ENCODE measurements at places on chromosomes 13 and 19.

DNA sequence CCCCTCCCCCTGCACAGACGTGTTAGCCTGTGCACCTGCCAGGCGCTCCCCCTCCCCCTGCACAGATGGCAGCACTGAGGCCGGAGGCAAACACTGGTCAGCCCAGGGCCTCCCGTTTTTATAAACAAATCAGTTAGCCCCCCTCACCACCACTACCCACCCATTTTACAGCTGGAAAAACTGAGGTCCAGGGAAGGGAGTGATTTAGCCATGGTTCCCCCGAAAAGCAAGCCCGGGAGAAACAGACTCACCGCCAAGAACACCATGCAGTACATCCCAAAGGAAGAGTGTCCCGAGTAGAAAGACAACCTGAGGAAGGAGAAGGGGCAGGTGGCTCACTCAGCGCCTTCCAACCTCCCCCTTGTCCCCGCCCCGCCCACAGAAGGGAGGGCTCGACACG lies 8.7 kb downstream of the PLPP2 start:
- no peak for DNase-seq

DNA sequence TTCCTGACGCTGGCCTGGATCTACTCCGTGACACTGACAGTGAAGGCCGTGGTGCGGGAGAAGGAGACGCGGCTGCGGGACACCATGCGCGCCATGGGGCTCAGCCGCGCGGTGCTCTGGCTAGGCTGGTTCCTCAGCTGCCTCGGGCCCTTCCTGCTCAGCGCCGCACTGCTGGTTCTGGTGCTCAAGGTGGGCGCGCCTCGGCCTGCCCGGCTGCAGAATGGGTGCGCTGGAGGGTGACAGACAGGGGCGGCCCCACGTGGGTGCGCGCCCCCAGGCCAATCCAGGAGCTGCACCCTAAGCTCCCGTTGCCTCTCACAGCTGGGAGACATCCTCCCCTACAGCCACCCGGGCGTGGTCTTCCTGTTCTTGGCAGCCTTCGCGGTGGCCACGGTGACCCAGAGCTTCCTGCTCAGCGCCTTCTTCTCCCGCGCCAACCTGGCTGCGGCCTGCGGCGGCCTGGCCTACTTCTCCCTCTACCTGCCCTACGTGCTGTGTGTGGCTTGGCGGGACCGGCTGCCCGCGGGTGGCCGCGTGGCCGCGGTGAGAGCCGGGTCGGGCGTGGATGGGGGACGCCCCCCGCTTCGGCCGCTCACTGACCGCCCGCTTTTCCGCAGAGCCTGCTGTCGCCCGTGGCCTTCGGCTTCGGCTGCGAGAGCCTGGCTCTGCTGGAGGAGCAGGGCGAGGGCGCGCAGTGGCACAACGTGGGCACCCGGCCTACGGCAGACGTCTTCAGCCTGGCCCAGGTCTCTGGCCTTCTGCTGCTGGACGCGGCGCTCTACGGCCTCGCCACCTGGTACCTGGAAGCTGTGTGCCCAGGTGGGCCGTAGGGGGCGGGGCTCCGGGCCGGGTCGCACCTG lies 7.2 kb downstream of the ABCA7 start:
- no peak for DNase-seq

DNA sequence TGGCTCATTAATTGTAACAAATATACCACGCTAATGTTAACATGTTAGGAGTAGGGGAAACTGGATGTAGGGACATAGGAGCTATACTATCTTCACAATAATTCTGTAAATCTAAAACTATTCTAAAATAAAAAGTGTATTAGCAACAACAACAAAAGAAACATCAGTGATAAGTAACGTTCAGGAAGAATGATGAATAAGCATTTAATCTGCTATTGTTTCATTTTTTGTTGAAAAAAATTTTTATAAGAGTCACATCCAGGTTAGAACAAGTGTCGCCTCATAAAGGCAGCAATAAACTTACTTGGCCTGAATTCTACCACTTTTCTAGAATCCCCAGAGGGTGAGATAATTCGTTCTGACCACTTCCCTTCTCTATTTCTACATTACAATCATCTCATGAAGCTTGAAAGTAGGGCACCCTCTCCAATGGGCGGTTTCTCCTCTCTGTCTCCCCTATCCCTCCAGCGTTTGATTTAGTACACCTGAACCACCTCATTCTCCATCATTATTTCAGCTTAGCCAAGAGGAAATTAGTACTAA lies 253.1 kb upstream of the IPO5 start:
- DNase-seq: no peak

GRCh38 chr19:3551792-3552095 lies 5.6 kb downstream of the MFSD12 start:
- no peak for DNase-seq

DNA sequence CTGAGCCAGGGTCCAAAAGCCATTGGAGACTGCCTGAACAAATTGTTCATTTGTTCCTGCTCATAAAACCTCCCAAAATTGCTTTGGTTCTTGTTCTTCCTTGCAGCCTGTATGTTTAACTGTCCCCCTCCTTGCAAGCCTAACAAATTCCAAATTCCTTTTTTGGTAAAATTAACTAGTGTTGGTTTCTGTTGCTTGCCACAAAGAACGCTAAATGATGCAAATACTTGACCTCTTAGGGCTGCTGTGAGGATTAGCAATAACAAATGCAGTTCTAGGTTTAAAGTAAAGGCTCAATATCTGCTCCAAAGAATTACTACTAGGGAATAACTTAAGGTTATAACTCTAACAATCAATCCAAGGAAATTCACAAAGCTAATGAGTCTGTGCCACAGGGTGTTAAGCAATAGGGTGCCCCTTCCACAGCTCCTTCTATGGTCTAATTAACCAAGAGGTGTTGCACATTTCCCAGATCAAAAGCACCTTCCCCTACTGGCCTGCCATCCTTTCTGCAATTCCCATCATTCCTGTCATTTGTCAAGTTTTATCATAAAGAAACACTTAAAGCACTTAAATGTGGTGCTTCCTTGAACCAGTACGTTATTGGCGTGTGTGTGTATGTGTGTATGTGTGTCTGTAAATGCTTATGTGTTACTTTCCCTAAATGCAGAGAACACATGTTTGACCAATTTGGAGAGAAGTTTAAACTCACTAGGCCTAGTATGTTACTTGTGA lies 110.2 kb downstream of the RAP2A start:
- DNase-seq: no peak

DNA sequence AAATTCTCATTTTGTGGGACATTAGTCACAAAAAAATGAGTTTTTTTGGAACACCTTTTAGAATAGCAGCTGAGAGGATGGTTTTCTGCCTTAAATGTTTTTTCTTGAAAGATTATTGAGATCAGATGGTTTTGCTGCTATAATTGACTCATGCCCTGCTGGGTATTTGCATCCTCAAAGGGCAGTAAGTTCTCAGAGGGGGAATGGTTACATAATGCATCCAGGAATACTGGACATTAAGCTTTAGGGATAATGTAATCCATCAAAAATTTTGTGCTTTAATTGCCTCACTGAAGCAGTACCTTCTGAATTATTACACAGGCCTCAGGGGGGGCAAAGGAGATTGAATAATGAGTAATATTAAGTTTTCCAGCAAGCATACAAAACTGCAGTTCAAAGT lies 866.3 kb upstream of the SPRY2 start:
- no peak for DNase-seq

- no peak for DNase-seq
Observed at GRCh38 chr13:71871844-71872243, 4.8 kb upstream of the DACH1 start.

GRCh38 chr13:67844574-67844973 lies 614.4 kb upstream of the PCDH9 start:
- no peak for DNase-seq

- no peak for DNase-seq
Observed at GRCh38 chr19:54209058-54209810, 8.6 kb downstream of the RPS9 start.

DNA sequence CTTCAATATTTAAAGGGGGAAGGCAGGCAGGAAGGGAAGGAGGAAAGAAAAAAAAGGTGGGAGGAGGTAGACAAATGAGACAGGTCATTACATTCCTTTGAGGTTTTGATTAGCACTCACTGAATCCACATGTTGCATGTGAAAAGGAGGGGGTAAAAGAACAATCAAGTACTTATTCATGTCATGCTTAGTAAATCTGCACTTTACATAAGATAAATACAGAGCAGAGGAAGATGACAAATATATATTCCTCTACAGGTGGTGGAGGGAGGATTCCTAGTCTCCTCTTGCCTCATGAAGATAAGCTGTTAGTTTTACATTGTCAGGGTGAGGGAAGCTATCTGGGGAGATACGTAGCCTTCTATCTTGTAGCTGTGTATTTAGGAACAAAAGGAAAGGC lies 1645.4 kb upstream of the SPRY2 start:
- no peak for DNase-seq

GRCh38 chr13:43387880-43388279 lies 364.5 kb downstream of the DNAJC15 start:
- no peak for DNase-seq

DNA sequence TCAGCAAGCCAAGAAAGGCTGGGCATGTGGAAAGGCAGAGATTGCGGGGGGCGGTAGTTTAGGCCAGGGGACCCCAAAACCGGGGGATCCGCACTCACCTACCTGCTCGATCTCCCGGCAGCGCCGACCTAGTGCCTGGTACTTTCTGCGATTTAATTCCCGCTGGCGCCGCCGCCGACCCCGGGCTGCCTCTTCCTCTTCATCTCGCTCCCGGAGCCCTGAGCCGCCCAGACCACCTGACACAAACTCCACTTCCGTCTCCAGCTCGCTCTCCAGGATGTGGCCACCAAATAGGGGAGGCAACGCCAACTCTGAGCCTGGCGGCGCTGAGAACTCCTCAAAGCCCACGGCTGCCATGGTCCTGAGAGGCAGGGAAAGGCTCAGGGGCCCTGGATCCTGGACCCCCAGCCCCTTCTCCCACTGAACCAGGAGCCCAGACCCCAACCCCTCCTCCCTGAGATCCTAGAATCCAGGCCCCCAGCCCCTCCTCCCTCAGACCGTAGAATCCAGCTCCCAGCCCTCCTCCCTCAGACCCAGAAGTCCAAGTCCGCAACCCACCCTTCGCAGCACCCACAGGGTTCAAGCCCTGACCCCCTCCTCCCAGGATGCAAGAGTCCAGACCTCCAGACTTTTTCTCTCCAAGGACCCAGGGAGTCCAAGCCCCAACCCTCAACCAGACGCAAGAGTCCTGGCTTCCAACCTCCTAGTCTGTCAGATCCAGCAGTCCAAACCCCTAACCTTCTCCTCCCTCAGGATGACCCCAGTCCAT lies 933 bp downstream of the TFPT start:
- DNase-seq: no peak
